CD4-positive, alpha-beta T cell treated with Interleukin-2 at 100 ng/mL for 4 hours (primary cell): ENCODE measurements at places on chromosomes 4 and X.

DNA sequence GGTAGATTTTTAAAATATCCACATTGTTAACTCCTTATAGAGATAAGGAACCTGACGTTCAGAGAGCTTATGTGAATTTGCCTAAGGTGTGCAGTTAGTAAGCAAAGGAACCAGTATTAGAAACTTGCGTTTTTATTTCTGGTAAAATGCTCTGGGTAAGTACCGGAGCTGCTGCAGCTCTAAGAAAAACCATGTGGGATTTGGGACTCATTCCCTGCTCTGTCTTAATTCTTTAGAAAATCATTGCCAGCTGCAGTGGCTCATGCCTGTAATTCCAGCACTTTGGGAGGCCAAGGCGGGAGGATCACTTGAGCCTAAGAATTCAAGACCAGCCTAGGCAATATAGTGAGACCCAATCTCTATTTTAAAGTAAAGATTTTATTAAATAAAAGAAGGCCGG is 5.8 kb downstream of the CCKAR start:
- no peak for DNase-seq

DNA sequence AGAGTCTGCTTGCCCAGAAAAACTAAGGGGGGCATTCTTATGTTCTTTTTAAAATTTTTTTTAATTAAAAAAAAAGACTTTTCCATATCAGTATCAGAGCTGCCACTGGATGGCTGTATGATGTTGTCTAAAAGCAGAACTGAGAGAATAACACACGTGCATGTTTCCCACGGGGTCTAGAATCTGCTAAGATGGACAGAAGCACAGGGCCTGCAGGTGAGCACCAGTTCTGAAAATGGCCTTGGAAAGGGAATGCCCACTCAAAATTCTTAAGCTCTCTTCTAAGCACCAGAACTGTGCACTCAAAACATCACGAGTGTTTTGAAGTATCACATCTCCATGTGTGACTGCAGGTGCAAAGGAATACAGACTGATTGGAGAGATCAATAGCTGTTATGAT is 61.1 kb downstream of the ARAP2 start:
- DNase-seq = no peak

- no peak for DNase-seq
Observed at GRCh38 chr4:70714079-70714887, 7.5 kb upstream of the RUFY3 start.

GRCh38 chr4:24603343-24603742 is 19.0 kb upstream of the DHX15 start:
- DNase-seq = no peak

GRCh38 chrX:5936438-5936837 is 292.2 kb downstream of the NLGN4X start:
- DNase-seq = no peak

DNA sequence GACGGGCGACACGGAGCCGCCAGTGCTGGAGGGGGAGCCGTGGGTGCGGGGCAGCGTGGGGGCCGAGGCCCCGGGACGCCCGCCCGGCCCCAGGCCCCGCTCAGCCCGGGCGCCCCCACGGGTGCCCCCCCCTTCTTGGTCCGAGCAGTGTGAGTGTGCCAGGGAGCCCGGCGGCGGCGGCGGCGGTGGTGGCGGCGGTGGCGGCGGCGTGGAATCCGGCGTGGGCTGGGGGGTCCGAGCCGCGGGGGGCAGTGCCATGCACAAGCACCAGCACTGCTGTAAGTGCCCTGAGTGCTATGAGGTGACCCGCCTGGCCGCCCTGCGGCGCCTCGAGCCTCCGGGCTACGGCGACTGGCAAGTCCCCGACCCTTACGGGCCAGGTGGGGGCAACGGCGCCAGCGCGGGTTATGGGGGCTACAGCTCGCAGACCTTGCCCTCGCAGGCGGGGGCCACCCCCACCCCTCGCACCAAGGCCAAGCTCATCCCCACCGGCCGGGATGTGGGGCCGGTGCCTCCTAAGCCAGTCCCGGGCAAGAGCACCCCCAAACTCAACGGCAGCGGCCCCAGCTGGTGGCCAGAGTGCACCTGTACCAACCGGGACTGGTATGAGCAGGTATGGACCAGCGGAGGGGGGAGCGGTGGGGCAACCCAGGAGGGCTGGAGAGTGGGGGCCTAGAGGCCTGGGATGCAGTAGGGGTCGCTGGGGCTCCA is 466 bp downstream of the DLG3 start:
- no peak for DNase-seq

DNA sequence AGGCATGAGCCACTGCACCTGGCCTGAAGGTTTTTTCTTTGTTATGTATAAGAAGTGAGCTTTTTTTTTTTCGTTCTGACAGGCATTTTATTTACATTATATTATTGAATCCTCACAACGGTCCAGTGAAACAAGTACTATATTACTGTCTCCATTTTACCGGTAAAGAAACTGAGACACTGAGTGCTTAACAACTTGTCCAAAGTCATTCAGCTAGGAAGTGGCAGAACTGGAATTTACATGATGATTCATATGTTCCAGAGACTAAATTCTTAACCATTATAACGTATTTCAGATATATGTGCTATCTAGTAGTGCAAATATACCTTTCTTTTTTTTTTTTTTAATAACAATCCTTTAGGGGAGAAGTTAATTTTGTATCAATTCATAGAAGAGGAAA is 18.4 kb upstream of the SLC6A14 start:
- DNase-seq = no peak

- DNase-seq = no peak
Observed at GRCh38 chrX:8520791-8521190, 56.2 kb downstream of the VCX3B start.

GRCh38 chr4:54819034-54819433 is 161.3 kb downstream of the KIT start:
- DNase-seq = no peak

DNA sequence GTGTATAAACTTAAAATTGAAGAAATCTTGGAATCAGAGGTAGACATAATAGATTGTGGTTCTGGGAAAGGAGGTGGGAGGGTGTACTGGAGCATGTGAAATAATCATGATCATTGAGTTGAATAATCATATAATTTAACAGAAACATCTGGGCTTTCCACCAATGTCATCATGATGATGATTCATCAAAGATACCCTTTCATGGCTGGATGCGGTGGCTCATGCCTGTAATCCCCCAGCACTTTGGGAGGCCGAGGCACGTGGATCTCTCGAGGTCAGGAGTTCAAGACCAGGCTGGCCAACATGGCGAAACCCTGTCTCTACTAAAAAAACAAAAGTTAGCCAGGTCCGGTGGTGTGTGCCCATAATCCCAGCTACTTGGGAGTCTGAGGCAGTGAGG is 6.7 kb upstream of the RUFY3 start:
- no peak for DNase-seq

DNA sequence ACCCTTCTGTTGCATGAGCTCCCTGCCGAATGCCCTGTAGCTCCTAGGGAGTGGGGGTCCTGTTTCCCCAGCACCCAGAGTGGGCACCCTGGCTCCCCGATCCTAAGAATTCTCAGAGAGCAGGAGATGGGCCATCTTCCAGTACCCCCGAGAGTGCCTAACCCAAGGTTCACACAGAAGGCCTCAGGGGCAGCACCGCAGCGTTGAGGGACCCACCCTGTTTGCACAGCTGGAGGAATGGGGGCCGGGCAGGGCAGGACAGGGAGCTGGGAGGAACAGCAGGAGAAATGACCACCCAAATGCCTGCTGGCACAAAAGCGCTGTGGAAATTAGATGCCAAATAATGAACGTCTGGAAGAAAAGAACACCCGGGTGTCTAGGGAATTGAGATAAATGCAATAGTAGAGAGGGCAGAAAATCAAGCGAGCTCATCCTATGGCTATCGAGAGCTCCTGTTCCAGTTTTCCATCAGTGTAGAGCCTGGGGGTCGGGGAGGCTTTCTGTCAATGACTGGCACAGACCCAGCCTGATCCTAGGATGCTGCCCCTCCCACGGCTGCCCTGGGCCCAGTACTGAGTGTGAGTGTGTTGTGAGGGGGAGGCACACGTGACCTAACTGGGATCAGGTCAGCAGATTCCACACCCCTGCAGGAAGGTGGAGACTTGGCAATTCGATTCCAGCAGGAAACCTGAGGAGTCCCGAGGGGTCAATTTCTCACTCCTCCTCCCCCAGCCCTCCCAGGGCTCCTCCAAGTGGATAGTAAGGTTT is 25.7 kb downstream of the SEPTIN6 start:
- DNase-seq = no peak

DNA sequence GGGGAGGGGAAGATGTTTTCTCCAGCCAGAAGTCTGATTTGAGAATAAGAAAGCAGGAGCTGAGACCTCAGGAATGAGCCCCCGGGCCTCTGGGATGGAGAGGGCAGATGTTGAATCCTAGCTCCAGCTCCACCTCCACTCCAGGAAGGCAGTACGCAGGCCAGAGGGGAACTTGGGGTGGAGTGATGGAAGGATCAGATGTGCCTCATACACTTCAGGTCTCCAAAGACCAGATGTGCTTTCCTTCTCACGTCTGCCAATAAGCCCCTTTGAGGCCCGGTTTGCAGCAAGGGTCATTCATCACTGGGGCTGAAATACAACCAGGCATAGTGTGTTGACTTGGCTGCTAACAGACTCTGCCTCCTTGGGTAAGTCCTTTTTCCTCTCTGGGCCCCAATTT is 28.1 kb downstream of the STARD8 start:
- DNase-seq = no peak

GRCh38 chr4:2441393-2442174 is 22.8 kb downstream of the CFAP99 start:
- DNase-seq = peak; percentile 71

GRCh38 chr4:184103527-184104264 is 114.0 kb downstream of the ENPP6 start:
- DNase-seq = no peak

DNA sequence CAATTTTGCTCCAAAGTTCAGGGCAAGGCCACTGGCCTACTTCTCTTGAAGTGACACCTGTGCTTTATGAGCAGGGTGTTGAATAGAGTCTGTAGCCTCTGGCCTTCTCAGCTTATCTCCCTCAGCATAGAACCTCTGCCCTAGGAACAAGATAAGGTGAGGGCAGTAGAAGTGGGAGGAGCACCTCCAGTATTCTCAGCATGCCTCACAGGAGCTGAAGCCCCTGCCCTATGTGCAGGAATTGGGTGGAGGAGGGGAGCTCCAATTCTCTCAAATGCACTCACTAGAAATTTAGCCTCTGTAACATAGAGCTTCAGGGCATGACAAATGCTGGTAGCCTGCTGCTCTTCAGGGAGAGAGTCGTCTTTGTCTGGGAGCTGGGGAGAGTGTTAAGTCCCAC is 479.3 kb downstream of the IL1RAPL1 start:
- no peak for DNase-seq

GRCh38 chr4:32775049-32775448 is 2054.9 kb downstream of the PCDH7 start:
- no peak for DNase-seq

- DNase-seq = no peak
Observed at GRCh38 chr4:139692309-139693012, 26.8 kb downstream of the MGST2 start.

- no peak for DNase-seq
Observed at GRCh38 chrX:117711782-117712181, 404.8 kb downstream of the KLHL13 start.

GRCh38 chr4:112938461-112939058 is 110.9 kb upstream of the ANK2 start:
- DNase-seq = no peak

GRCh38 chrX:31225819-31226218 is 154.0 kb upstream of the FTHL17 start:
- no peak for DNase-seq

DNA sequence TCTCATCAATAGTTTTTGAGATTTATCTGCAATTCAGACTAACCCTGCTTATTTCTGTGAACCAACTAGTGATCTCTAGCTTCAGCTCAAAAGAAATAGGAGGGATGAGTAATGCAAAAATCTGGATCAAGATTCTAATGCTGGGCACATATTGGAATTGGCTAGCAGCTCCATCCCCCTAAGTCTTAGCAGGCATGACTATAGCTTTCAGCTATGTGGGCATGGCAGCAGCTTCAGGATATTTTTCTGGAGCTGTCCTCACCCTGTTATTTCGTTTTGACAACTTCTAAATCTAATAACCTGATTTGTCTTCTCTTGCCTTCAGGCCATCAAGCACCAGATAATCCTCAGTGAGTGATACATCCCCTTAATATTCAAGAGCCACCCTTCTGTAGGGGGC is 50.8 kb upstream of the GNPDA2 start:
- DNase-seq = no peak

- no peak for DNase-seq
Observed at GRCh38 chr4:21451032-21451431, 497.5 kb downstream of the KCNIP4 start.

- no peak for DNase-seq
Observed at GRCh38 chr4:83510442-83510841, 25.5 kb upstream of the GPAT3 start.

GRCh38 chr4:54879576-54879975 is 221.8 kb downstream of the KIT start:
- no peak for DNase-seq

- DNase-seq = no peak
Observed at GRCh38 chr4:155405059-155405458, 28.3 kb upstream of the MAP9 start.

DNA sequence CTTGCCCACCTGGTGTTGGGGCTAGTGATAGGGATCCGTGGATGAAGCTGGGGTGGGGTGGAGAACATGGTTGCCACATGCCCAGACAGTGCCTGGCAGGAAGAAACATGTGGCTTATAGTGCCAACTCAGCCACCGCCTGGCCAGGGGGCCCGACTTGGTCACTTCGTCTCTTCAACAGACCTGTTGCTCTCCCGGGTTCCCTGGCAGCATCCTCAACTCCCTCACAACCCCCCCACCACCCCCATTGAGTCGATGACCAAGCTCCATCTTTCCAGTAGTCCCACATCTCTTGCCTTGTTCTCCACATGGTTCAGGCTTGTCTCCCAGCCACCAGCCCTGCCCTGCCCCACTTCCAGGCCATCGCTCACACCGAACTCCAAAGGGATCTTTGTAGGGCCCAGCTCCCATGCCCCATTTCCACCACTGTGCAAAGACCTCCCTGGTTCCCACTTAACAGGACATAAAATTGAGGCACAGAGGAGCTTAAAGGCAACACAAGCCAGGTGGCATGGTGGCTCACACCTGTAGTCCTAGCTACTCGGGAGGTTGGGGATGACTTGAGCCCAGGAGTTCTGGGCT is 7.8 kb downstream of the PNCK start:
- no peak for DNase-seq

GRCh38 chr4:145734576-145735346 is 54.8 kb downstream of the C4orf51 start:
- no peak for DNase-seq

GRCh38 chr4:114694770-114695169 is 96.2 kb downstream of the UGT8 start:
- DNase-seq = peak; percentile 19

DNA sequence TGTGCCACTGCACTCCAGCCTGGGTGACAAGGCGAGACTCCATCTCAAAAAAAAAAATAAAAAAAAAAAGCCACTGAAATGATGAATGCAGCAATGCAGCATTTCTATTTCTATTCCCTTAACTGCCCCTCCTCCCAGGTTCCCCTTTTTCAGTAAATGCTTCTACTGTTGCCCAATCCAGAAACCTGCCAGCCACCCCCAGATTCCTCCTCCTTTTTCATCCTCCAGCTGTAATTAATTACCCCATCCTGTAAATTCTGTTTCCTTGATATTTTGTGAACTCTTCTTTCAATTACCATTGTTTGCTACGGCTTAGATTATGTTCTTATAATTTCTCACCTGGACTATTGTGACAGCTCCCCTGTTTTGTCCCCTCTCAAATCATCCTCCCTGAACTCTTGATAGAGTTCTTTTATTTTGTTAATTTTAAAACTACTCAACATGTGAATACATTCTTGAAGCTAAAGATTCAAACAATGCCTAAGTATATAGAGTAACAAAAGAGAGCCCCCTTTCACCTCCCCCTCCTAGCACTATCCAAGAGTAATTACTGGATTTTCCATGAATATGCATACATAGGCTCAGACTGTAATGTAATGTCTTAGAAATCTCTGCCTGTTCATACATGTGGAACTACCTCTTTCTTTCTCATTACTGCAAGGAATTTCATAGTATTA is 140.6 kb upstream of the GPC4 start:
- DNase-seq = no peak
